ENCODE measurements at places on chromosomes 6 and 20.

GRCh38 chr20:38261054-38261390, 487 bp upstream of the KIAA1755 start:
- no peak for DNase-seq

GRCh38 chr6:1657116-1657770, 47.5 kb downstream of the FOXC1 start:
- no peak for DNase-seq

DNA sequence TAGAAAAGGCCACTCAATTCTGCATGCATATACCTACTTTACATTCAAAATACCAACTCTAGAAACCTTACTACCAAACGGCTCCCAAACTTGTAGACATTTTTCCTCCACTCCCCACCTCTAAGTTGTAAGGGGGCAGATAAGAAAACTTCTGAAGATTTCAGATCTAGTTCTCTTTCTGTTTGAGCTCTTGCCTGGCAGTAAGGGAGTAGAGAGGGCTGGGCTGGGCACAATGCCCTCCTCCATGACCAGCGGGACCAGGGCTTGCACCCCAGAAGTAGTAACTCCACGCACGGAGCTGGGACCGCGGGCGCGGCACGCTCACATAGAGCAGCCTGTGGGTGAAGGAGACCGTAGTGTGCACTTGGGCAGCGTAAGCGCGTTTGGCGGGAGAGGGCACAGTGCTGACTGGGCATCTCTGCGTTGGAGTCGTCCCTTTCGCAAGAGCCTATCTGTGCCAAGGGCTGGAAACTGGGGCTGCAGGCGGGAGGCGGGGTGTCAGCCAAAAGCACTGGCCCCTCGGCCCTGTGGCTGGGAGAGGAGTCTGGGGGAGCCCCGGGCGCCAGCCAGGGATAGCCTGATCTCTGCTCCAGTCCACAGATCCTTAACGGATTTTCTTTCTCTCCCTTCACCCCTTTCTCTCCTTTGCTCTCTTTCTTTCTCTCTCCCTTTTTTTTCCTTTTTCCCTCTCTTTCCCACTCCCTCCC, 32.4 kb downstream of the PHACTR1 start:
- no peak for DNase-seq

GRCh38 chr6:56318851-56319250, 71.5 kb upstream of the COL21A1 start:
- no peak for DNase-seq

- no peak for DNase-seq
Measured at GRCh38 chr6:74967821-74968220, 238.0 kb downstream of the COL12A1 start.

GRCh38 chr20:51799401-51799860, 2.9 kb downstream of the SALL4 start:
- DNase-seq: no peak

GRCh38 chr6:144653885-144654505, 368.9 kb downstream of the UTRN start:
- DNase-seq: no peak

- no peak for DNase-seq
Measured at GRCh38 chr6:69489970-69490369, 306.8 kb downstream of the LMBRD1 start.

- DNase-seq: peak; percentile 31
Measured at GRCh38 chr6:31680226-31681134, at the start of gene LY6G5C. Gene LY6G5C, minus strand, starts transcription at chr6:31681067. Its CDS starts 694 bp downstream, at chr6:31680373.

- no peak for DNase-seq
Measured at GRCh38 chr20:15921930-15922329, 651.3 kb downstream of the KIF16B start.

- no peak for DNase-seq
Measured at GRCh38 chr6:34890533-34890925, 1.5 kb downstream of the ANKS1A start.

DNA sequence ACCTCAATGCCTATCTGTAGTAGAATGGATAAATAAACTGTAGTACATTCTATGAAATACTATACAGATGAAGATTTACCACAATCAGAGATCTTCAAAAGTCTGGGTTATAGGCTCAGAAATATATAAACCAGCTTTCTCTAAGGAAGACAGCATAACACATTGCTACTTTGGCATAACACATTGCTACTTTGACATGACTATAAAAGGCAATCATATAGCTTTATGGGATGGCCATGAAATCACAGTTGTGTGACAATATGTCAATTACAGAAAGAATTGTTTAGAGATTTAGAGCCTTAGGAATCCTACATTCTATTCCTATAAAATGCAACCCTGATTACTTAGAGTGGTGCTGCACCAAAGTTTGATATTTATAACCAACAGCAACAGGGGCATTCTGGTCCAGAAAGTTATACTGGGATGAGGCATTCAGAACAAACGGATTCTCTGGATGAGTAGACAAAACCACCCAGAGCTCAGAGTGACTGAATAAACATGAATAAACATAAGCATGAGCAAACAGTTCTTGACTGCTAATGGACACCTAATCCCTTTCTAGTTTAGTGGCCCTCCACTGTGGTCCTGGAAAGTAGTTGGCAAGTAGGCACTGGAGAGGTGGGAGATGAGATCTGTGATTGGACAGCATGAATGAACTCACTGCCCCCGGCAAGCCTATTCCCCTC, 12.0 kb downstream of the TTI1 start:
- no peak for DNase-seq

- no peak for DNase-seq
Measured at GRCh38 chr6:23154159-23154558, 584.8 kb downstream of the HDGFL1 start.

GRCh38 chr6:158013904-158014504, 32.3 kb downstream of the SYNJ2 start:
- DNase-seq: no peak

- no peak for DNase-seq
Measured at GRCh38 chr6:44504301-44504791, 116.8 kb downstream of the CDC5L start.

DNA sequence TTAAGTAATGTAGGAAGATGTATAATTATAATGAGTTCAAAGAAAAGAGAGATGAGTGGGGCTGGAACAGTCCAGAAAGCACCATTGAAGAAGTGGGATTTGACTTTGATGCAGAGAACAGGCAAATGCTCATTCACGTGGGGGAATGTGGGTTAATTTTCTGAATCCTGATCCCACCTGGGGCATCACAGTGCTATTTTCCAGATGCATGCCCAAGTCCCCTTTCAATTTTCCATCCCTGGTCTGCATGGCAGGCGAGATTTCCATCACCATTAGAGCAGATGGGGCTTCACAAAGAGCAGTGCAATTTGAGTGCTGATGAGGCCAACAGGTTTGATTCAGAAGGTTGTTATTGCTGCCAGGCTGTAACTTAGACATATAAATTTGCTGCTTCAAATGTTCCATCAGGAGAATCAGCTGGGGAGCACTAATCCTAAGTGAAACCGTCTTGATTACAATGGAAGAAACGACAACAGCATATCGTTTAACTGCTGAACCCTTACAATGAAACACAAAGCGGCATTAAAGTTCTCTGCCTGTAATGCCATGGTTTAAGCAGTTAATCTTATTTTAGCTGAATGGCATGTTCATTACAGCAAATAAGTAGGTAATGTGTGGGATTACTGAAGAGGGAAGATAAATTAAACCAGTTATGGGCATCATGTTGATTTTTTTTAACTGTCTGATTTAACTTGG, 45.2 kb downstream of the OSTM1 start:
- no peak for DNase-seq

GRCh38 chr6:150999107-150999506, 133.6 kb downstream of the MTHFD1L start:
- no peak for DNase-seq

GRCh38 chr20:23258747-23259121, 91.9 kb upstream of the NXT1 start:
- no peak for DNase-seq

- no peak for DNase-seq
Measured at GRCh38 chr6:166567813-166568212, 18.7 kb downstream of the RAMACL start.

- DNase-seq: no peak
Measured at GRCh38 chr20:1015181-1015580, 13.1 kb upstream of the RSPO4 start.

DNA sequence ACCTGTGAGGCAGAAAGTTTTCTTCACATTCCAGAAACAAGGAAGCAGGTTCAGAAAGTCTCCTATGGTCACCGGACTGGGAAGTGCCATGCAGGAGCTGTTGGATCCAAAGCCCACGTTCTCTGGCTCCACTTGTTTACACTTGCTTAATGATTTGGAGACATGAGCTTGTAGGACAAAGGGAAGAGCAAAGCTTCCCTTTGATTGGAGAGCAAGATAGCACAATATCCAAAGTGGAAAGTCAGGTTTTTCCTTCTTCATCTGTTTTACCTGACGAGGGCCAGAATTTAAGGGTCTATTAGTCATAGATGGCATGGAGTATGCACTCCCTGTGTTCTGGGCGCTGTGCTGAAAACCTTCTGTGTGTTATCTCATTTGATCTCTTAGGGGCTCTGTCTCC, 81.2 kb downstream of the PDE7B start:
- DNase-seq: no peak

DNA sequence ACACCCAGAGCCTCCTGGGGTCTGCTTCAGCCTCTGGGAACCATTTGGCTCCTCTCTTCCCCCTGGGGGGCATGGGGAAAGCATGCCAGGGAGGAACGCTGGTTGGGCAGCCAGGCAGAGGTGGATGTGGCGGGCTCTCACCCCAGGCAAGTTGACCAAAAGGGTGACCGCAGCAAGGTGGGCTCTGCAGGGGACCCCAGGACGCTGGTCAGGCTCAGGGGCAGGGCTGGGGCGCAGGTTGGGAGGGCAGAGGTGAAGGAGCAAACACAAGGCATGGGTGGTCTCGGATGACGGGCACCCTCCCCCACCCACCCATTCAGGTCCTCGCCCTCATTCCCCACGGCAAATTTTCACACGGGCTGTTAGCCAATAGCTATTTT, 30.2 kb upstream of the MRGBP start:
- DNase-seq: no peak

GRCh38 chr6:3895805-3896204, 46.6 kb downstream of the FAM50B start:
- DNase-seq: no peak

DNA sequence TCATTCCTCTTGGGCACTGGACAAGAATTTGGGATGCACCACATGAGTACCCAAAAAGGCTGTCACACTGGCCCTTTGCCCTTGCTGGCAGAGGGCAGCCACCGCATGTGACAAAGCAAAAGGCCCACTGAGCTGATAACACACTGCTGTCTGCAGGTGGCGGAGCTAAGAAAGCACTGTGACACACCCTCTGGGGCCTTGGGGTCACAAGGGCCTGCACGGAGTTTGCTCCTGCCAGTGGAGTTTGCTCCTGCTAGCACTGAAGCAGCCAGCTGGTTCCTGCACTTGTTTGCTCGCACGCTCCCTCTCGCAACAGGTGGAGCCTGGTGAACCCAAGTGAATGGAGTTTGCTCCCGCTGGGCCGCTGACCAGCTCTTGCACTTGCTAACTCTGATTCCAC, 132.6 kb downstream of the LCA5 start:
- no peak for DNase-seq

DNA sequence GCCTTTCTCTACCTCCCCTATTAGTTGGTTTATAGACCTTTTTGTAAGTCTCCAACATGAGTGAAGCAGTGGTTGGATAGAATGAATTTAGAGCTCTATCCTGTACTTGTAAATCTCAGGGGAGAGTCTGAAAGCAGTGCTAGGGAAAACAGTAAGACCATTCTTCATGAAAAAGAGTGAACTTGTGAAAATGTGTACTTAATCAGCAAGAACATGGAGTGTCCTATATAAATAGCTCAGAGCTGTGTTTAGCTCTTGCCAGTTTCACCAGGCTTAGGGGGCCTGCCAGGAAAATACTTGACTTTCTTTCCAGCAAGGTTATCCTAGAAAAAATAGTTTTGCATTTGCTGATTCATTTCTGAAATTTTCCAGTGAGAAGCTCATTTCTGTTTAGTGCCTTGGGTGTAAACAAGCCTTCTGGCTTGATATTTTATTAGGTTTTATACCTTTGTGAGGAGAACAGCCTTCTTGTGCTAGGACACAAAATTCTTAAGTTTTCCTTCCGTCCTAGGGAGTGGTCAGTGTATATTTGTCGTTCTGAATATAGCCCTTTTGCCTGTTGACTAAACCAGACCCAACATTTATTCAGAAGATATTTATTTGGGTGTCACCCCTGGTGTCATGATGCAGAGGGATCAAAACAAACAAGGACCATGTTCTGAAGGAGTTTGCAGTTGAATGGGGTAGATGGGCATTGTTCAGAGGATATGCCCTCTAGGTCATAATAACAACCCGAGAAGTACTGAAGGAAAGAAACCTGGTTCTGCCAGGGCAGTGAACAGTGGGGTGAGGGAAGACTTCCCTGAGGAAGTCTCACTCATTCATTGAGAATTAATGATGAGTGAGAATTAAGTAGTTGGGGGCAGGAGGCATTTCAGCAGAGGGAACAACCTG, 7.6 kb downstream of the ARFGEF2 start:
- no peak for DNase-seq

DNA sequence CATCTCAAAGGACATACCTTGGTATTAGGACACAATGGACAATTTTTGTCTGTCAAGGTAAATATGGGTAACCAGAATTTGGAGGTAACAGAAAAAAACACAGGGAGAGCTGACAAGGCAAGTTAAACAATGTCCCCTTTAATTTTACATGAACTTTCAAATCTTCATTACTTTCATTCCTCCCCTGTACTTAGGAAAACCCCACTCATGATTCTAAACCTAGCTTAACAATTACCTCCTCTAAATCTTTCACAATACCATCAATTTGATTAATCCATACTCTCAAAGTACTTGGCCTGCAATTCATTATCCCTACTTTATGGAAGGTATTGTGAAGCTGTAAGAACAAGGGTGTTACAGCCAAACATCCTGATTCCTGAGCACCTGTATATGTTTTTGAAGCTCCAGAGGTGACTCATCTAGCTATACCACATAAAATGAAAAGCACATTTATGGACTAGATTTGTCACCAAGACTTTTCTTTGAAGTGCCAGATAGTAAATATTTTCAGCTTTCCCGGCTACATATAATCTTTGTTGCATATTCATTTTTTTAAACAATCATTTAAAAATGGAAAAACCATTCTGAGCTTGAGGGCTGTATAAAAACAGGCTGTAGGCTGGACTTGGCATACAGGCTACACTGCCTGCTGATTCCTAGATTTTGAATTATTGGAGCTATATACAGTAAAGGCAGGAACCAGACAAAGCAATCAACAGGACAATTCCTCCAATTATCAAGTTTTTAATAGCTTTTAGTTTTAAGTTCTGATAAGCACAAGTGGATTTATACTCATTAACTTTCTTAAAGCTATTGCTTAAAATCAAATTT, 22.9 kb downstream of the DEK start:
- DNase-seq: no peak

GRCh38 chr20:54995553-54995952, 520.2 kb downstream of the DOK5 start:
- no peak for DNase-seq

GRCh38 chr6:41445261-41445660, 100.9 kb upstream of the FOXP4 start:
- DNase-seq: no peak

GRCh38 chr6:170305805-170306323, 694 bp upstream of the FAM120B start:
- no peak for DNase-seq

- DNase-seq: no peak
Measured at GRCh38 chr20:58481481-58482021, 33.6 kb downstream of the APCDD1L start.

GRCh38 chr6:109055771-109056235, 38.8 kb downstream of the SESN1 start:
- no peak for DNase-seq
